ENCODE measurements at places on chromosomes 5 and 9.
A peak's percentile ranks its signal among the peaks of the same experiment; 100 is the strongest.

DNA sequence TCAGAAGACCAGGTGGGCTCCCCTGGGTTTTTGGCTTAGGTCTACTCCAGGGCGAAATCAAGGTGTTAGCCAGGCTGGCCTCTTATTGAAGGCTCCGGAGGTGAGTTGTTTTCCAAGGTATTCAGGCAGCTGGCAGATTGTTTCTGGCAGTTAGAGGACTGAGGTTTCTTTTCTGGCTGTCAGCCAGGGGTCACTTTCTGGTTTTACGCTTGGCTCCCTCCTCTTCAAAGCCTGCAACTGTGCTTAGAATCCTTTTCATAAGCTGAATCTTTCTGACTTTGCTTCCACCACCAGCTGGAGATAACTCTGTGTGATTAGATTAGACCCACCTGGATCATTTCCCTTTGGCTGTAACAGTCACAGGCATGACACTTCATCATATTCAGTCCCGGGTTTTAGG lies 24.6 kb downstream of the RFK start:
- no peak for DNase-seq

DNA sequence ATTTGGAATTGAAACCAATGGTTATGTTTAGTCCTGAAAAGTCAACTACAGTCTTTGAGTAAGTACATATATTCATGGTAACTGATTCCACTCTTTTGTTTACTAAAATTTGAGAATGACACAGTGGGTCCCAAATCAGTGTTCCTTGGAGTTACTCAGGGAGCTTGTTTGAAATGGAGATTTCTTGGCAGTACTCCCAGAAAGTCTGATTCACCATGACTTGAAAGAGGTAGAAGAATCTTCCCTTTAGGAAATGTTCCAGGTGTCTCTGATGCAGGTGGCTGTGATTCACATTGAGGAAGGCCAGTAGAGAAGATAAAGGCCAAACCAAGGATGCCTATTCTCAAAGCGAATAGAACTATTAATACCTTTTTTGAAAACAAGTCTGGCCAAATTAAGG lies 1078.3 kb downstream of the CDH12 start:
- no peak for DNase-seq

DNA sequence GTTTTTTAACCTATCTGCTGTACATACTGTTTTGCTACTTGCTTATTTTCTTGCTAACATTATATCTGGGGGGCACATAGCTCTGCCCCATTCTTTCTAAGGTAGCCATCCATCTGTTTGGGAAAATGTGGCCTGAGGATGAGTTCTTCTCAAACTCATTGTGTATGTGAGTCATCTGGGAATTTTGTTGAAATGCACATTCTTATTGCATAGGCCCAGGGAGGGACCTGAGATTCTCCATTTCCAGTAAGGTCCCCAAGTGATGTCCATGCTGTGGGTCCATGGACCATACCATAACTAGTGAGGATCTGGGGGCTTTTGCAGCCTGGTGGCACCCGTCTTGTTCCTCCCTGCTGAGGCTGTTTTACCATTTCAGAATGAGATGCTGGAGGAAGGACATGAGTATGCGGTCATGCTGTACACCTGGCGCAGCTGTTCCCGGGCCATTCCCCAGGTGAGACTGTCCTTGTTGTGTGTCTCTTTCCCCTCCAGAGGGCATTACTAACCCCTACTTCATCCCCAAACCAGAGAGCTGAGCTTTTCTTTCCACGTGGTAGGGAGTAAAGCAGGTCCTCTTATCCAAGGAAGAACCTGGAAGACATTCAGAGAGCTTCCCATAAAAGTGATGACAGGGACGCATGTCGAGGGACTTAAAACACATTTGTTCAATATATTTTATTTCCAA lies 28.6 kb downstream of the CYFIP2 start:
- DNase-seq, result no peak

DNA sequence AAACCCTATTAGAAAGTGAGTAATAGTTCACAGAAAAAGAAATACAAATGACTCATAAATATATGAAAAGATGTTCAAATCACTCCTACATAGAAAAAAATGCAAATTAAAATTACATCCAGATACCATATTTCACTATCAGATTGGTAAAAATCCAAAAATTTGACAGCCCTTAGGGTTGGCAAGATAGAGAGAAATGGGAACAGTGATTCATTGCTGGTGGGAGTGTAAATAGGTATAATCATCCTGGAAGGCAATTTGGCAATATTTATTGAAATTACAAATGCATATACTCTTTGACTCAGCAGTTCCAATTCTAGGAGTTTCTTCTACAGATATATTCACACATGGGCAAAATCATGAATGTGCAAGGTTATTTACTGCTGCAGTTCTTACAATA lies 273.5 kb downstream of the NR2F1-AS1 start:
- no peak for DNase-seq

DNA sequence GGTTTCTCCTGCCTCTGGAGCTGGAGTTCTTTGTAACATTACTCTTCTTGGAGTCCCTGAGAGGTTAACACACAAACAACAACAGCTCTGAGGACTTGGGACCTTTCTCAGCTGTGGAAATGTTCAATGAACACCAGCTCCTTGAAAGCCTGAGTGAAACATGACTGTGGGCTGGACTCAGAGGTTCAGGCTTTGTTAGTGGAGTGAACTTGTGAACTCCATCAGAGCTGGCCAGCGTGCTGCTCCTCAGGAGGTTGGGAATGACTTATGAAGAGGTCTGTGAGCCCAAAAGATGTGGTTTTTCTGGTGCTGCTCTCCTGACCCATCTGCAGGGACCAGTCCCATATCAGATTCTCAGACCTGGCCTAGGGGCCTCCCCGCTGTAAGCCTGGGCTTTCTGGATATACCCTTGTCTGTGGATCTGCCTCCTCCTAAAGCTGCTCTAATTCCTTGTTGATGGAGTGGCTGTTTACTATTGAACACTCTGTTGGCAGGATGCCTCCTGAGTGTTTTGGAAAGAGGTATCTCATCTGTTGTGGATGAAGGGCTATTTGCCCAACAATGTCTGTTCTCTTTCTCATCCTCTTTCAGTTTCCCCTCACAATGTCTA lies 170.0 kb upstream of the GDNF start:
- no peak for DNase-seq

DNA sequence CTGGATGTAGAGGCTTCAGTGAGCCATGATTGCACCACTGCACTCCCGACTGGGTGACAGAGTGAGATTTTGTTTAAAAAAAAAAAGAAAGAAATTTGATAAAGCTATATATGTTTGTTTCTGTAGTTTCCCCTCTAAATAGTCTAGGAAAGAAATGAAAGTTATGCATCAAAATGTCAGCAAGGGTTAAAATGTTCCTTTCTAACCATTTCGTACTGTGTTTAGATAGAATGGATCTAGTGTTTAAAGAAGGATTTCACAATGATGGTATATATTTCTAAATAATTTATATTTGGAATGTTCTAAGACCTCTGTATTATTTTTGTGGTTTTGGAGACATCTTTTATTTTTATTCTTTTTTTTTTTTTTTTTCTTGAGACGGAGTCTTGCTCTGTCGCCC lies 22.7 kb downstream of the TEK start:
- DNase-seq, result no peak

DNA sequence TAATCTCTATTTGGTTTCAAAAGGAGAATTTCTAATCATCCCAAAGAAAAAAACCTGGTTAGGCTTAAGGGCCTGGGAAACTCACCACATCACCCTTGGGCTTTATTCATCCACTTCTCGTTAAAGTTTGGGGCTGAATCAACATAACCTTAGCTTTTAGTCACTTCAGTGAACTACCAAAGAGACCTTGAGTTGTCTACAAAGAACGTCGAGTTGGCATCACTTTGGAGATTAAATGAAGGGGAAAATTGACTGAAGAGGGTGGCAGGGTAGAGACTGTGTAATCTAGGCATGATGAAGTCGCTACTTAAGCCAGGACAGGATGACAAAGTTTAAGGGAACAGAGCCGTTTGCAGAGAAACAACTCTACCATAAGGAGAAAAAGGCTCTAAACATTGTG lies 341.4 kb downstream of the RAB3C start:
- no peak for DNase-seq

DNA sequence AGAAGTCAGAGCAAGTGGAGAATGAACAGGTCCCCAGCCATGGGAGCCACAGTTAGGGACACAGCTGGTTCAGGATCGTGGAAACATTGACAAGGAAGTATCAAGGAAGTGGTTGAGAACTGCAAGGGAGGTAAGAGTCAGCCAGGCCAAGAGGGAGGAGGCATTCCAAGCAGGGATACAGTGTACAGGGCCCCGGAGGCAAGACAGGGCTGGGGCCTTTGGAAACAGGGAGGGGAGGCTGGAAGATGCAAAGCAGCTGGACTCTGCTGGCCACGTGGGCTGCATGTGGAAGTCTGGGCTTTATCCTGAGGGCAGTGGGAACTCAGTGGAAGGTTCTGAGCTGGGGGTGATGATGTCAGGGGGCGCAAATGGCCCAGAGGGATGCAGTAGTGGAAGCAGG lies 14.2 kb downstream of the CCDC180 start:
- no peak for DNase-seq

- peak; percentile 48 for DNase-seq
These were observed 51.9 kb upstream of the PIP5K1B start for GRCh38 chr9:68653141-68653595.

- no peak for DNase-seq
These were observed 6.0 kb downstream of the LRSAM1 start for GRCh38 chr9:127457191-127457878.

GRCh38 chr5:11385901-11386293 lies 518.3 kb downstream of the CTNND2 start:
- no peak for DNase-seq

DNA sequence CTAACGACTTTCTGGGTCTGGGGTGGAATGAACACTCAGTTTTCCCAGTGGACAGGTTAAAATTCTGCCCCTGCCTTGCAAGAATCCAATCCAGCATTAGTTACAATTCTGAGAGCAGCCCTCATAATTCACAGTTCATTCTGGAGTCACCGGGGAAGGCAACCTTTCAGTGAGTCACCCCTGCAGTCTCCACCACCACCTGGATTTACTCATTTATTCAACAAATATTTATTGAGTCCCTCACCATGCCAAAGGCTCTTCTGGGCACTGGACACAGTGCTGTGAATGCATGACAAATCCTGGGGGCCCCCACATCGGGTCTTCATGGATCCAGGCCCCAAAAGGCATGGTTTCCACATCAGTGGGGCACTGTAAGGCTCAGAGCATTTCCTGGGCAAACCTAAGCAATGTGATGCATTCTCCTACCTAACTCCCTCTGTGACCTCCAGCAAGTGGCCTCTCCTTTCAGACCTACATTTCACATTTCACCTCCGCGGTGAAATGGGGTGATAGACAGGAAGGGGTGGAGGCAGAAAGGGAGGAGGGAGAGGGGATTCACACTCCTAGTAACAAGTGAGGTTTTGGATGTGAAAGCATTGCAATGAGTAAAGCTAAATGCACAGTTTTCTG lies 6.4 kb upstream of the MSX2 start:
- DNase-seq, result no peak

GRCh38 chr5:135533794-135534193 lies 2.0 kb downstream of the NEUROG1 start:
- no peak for DNase-seq

GRCh38 chr9:129575818-129576217 lies 45.1 kb downstream of the C9orf50 start:
- DNase-seq, result no peak

DNA sequence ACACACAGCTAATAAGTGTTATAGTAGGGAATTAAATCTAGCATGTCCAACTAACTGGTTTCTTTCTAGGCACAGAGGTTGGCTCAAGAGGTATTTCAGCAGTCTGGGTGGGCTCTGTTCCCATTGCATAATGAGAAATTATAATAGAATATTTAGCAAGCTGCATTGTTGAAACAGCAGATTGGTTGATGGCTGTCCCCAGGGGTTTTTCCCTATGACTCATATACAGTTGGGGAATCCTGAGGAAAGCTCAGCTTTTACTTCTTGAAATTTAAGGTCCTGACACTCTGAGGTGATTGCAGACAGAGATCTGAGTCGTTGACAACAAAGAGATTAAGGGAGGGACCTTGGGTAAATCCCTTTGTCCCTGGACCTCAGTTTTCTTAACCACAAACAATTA lies 38.3 kb upstream of the TNFSF8 start:
- no peak for DNase-seq

- DNase-seq, result no peak
These were observed 18.7 kb downstream of the KCNIP1 start for GRCh38 chr5:170522211-170523141.

DNA sequence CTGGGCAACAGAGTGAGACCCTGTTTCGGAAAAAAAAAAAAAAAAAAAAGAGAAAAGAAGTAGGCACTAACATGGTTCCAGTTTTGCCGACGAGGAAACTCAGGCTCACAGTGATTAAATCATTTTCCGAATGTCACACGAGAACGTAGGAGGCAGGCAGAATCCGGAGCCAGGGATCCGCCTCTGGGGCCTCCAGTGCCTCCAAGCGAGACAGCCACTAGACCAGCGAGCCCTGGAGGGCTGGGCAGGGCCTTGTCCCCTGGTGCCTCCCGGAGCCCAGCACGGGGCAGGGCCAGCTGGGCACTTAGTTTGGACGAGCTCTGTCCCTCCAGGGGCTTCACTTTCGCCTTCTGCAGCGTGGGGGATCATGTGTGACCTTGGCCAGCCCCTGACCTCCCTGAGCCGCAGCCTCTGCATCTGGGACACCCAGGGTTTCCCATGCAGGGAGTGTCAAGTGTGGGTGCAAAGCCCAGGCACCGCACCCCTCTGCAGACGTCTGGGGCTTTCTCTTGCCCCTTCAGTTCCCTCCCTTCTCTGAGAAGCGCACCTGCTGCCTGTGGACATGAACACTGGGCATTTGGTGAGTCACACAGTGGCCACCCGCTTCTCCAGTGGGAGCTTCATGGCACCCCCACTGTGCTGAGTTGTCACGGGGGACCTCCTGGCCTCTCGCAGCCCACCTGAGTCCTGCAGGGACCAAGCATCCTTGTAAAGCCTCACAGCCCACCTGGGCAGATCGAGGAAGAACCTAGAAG lies 80.3 kb downstream of the RXRA start:
- DNase-seq, result no peak

DNA sequence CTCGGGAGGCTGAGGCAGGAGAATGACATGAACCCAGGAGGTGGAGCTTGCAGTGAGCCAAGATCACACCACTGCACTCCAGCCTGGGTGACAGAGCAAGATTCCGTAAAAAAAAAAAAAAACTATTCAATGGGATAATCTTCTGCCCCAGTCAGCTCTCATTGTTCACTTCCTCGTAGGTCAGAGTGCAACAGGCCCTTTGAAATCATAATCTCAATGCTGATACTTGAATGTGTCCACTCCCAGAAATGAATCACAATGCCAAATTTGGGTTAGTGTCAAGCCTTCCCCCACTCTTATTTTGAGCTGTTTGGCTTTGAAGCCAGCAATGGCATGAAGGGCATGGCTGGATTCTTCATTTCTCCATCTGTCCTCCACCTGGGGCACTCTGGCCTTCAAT lies 610.3 kb upstream of the KLF4 start:
- DNase-seq, result no peak
